ENCODE measurements at places on chromosomes 13 and 19.

- no peak for DNase-seq
These were observed 52.1 kb downstream of the MAP4K1 start for GRCh38 chr19:38565691-38566105.

DNA sequence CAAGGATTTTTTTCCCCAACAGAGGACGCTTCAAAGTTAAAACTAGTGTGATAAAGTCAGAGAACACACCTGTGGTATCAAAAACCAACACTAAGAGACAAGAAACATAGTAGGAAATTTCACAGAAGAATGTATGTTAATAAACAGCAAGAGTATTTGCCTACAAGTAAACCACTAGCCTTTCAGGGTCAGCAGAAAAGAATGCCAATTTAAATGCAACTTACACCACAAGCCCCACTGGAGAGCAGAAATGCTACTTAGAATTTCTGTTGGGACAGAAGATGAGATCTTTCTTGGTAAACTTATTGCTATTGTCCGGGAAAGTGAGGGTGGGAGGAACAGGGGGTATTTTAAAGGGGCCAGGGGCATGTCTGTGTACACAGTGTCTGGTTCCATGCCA is 68.6 kb downstream of the STK24 start:
- DNase-seq: no peak

DNA sequence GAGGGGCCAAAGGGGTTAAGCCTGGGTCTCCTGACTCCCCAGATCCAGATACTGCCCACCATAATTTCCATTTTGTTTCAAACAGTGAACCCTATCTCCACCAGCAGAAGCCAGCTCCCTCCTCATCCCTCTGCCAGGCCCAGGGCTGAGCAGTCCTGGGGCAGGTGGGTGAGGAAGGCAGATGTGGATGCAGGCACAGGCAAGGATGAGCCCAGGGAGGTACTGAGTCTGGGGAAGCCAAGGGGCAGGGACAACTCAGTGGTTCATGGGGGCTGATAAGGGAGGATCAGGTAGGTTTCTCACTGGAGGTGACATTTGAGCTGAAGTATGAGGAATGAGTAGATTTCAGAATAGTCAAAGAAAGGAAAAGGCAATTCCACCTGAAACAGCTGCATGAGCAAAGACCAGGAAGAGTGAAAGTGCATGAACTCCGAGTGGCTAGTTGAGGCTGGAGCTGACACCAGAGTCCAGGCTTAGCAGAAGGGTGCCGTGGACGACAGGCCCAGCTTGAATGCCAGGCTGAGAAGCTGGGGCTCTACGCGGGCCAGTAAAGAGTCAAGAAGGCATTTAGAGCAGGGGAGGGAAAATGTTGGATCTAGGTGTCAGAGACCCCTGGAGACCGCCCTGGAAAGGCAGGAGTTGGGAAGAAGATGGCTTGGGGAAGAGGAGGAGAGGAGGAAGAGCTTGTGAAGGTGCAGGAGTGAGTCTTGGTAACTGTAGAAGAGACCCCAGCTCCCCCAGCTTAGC is 10.3 kb downstream of the CIC start:
- DNase-seq: peak; percentile 32

DNA sequence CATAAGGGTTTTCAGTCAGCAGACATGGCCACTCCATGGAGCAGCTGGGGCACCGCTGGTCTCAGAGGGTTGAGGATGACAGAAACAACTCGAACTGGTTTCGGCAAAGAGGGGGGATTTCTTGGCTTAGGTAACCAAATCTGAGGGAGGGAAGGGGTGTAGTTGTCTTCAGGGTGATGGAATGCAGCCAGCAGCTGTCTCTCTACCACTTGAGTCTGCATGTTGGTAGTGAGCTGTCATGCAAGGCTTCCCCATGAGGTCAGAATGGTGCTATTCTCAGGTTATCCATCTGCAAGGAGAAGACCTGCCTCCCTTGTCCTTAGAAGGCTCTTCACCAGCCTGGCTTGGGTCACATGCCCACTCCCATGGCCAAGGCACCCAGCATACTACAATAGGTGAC is 55.6 kb upstream of the PEG3 start:
- DNase-seq: no peak

GRCh38 chr13:47747901-47748300 is 253.2 kb downstream of the SUCLA2 start:
- no peak for DNase-seq

- peak; percentile 57 for DNase-seq
These were observed 709 bp downstream of the N4BP2L1 start for GRCh38 chr13:32426990-32427851.

DNA sequence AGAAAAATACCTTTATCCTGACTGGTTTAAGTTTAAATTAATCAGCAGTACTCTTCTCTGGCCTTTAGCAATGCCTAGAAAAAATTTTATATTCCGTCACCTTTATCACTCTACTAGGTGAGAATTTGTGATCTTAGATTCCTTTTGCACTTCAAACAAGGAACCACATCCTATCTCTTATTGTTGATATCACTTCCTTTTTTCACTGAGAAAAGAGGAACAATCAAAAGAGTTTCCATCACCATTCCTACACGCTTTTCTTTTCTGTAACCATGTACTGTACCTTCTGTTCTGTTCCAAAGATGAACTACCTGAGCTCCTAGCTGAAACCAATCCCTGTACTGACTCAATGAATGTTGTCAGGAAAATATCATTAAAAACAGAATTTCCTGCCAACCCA is 1379.0 kb upstream of the MIR17HG start:
- DNase-seq: no peak

DNA sequence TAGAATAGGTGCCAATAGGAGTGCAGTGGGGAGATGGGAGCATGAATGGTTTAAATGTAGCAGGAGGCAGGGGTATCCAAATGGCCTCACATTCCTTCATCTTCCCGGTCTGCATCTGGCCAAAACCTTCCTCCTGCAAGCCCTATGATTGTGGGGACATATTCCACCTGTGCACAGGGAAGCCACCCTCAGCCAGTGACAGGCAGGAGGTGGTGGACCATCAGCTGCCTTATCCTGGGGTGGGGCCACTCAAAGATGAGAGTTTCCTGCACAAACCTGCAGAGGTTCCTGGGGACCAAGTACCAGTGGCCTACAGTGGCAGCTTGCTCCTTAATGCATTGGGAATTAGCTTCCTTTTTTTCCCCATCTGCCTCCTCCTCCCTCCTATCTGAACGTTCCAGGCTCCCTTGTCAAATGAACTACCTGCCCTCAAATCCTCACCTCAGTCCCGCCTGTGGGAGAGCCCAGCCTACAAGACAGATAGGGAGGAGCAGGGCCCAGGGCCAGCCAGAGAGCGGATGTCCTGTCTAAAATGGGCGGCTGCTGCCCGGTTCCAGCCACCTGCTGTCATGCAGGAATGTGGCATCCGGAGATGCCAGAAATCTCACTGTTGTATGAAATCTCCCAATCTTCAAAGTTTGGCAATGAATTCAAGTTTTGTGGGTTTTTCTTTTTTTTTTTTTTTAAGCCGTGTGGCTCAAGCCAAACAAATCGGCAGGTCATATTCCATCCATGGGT is 85.0 kb downstream of the TSHZ3 start:
- DNase-seq: no peak

- DNase-seq: no peak
These were observed 15.7 kb downstream of the CEACAM16 start for GRCh38 chr19:44714597-44715169.

- DNase-seq: no peak
These were observed 167.1 kb downstream of the LMO7 start for GRCh38 chr13:75803164-75803611.

GRCh38 chr13:102620516-102620915 is 23.7 kb downstream of the TPP2 start:
- DNase-seq: no peak

GRCh38 chr19:1017115-1017905 is 3.6 kb downstream of the TMEM259 start:
- DNase-seq: no peak

DNA sequence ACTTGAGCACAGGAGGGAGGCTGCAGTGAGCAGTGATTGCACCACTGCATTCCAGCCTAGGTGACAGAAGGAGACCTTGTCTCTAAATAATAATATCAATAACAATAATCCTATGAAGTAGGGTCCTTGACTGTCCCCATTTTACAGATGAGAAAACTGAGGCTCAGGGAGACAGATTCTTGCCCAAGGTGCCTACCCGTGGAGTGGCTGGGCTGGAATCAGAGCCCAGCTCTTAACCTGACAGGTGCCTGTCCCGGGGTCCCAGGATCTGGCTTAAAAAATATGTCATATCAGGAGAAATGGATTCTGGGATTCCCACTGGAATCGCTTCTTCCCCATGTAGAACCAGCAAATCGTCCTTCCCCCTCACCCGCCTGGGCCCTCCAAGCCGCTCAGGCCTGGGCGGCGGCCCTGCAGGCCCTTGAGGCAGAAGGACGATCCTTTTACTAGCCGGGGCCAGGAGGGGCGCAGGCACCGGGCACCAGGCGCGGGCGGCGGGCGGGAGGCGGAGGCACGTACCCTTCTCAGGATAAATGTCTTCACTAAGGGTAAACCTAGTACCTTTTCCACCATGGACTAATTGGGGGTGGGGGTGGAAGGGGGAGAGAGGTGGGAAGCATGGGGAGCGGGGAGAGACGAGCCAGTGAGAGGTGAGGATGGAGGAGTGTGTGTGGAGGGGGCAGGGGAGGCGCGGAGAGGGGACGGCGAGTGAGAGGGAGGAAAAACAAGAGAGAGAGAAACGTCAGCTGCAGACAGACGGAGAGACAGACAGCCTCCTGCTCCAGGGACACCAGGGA is 60.6 kb downstream of the COLGALT1 start:
- no peak for DNase-seq

GRCh38 chr13:43880214-43880855 is 631 bp downstream of the LACC1 start:
- no peak for DNase-seq

GRCh38 chr19:28956961-28957360 is 256.0 kb downstream of the UQCRFS1 start:
- DNase-seq: no peak

- DNase-seq: no peak
These were observed 34.2 kb upstream of the OLFM2 start for GRCh38 chr19:9970481-9970880.

DNA sequence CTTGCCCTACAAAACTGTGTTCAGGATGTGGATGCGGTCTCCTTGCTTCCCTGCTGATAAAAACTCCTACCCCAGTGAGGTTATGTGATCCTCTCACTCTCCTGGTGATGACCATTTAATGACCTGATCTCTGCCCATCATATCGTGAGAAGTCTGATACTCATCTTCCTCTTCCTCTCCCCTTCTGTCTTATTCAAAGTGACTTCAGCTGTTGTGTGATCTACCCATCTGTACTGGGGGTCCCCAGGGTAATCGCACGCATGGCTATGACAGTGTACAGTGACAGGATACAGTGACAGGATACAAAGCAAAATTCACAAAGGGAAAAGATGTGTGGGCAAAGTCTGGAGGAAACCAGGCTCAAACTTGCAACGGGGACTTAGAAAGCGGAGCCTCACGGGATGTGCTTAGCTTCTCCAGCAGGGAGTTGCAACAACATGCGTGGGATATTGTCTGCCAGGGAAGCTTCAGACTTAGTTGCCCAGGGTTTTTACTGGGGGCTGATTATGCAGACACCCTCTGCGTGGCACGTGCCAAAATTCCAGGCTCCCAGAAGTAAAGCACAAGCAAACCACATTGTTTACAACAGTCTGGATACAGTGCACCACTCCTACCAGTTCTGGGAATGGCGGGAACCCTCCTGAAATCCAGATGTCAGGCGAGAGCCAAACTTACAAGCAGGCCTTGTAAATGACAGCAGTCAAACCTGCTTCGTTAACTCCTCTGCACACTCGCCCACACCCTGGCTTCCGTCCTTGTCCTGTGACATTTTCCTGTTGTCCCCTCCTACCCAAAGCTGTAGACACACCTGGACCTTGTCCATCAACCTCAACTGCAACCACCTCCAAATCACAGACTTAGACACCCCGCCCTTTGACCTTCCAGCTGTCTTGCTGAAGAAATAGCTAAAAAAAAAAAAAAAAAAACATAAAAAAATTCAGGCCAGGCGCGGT is 18.0 kb upstream of the GARRE1 start:
- no peak for DNase-seq

GRCh38 chr13:91178099-91178498 is 169.4 kb upstream of the MIR17HG start:
- no peak for DNase-seq

- DNase-seq: no peak
These were observed 2.0 kb downstream of the CAB39L start for GRCh38 chr13:49441846-49442245.

- DNase-seq: no peak
These were observed at the start of gene B3GNT3 for GRCh38 chr19:17794731-17795494. Gene B3GNT3 (plus strand): TSS chr19:17795138. CDS start chr19:17807808, 12,670 bp downstream.

DNA sequence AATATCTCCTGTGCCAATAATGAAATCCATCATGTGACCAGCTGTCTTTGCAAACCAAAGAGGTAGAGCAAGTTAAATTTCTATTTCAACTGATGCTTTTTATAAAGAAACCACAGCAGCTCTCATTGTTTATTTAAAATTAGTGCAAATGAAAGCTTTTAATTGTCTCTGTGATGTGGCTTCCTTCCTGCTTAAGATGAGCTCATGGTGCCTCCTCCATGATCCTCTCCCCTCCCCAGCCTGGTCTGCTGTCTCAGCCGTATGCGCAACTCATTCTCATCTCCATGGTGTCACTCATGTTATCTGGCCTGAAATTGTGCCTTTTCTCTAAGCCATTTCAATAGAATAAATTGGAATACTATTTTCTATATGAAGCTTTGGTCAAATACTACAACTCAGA is 270.6 kb downstream of the FGF14 start:
- DNase-seq: no peak

DNA sequence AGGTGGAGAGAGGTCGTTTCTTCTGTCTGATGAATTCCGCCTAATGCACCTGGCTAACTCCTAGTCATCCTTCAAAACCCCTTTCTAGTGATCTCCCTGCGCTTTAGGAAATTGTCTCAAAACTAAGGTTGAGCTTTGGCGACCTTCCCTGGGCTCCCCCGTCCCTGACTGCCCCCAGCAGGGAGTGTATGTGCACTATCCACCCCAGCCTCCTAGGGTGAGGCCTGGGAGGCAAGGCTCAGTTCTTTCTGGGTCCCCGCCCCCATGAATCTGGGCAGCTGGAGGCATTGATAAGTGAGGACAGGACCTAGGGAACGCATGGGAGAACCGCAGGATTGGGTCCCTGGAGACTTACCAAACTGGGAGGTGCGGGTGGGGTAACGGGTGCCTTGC is 378 bp downstream of the TLE6 start:
- no peak for DNase-seq

- no peak for DNase-seq
These were observed 263.0 kb downstream of the KLF12 start for GRCh38 chr13:73870970-73871935.

Measured in KG1 (cell line).